ENCODE measurements at places on chromosomes 16 and 17.

GRCh38 chr16:67860589-67861398 is 12.1 kb upstream of the EDC4 start:
- peak; percentile 51 for DNase-seq

DNA sequence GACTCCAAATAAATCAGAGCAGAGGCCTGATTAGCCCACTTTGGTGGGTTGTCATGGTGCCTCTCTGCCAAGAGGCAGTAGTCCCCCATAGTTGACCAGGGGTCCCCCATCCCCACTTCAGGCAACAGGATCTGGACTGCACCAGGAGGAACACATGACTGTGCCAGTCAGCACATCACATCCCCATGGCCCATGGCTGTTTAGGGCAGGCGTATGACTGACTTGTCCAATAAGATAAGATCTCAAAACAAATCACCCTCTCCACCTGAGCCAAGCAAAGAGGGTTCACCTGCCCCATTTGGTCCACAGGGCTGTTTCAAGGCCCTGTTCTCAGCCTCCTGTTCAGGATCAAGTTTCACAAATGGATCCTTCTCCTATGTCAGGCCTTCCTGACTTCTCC is 93.3 kb downstream of the C16orf78 start:
- no peak for DNase-seq

- no peak for DNase-seq
Observed at GRCh38 chr17:64103391-64104364, 26.3 kb downstream of the ERN1 start.

DNA sequence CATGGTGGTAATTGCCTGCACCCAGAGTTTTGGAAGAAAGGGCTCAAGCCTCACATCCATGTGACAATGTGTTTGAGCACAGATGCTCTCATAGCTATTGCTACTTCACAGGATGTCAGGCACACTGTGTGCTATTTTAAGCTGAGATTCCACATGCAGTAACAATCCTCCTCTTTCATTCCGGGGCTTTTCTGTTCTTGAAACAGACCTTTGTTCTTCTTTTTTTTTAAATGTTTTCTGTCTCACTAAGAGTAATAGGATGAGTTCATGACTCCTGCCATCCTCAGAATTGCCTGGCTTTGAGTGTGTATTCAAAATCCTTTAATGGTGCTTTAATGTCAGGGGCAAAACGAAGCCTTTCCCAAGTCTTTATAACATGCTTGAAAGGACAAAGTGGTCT is 198.9 kb downstream of the ABCC12 start:
- no peak for DNase-seq

DNA sequence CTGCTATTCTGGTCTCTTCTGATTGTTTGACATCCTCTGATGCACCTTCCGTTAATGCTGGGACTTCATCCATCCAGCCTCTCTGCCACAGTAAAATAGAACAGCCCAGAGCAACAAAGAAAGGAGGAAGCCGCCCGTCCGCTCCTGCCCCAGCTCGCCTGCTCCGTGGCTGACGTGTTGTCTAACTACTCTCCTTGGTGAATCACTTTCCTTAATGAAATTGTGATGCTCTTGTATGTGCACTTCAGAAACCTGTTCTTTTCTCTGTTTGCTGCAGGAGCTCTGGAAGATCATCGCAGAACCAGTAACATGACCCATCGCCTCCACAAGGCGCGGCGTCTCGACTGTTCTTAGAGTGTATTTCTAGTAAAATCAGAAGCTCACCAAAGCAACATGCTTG is 24.3 kb downstream of the METTL22 start:
- DNase-seq = peak; percentile 55

GRCh38 chr16:82301146-82301755 is 131.2 kb upstream of the MPHOSPH6 start:
- no peak for DNase-seq

GRCh38 chr16:17318238-17318637 is 152.5 kb downstream of the XYLT1 start:
- no peak for DNase-seq

GRCh38 chr17:41367426-41368075 is 2.1 kb downstream of the KRT33B start:
- DNase-seq = peak; percentile 53

GRCh38 chr16:88893127-88893968 is 26.9 kb upstream of the PABPN1L start:
- DNase-seq = no peak

GRCh38 chr17:40467281-40467867 is 24.1 kb downstream of the IGFBP4 start:
- no peak for DNase-seq

- no peak for DNase-seq
Observed at GRCh38 chr17:67052720-67053437, 8.5 kb downstream of the CACNG1 start.

- DNase-seq = no peak
Observed at GRCh38 chr16:80503107-80503506, 37.7 kb upstream of the DYNLRB2 start.

- DNase-seq = no peak
Observed at GRCh38 chr16:5006348-5007193, 27.2 kb downstream of the NAGPA start.

DNA sequence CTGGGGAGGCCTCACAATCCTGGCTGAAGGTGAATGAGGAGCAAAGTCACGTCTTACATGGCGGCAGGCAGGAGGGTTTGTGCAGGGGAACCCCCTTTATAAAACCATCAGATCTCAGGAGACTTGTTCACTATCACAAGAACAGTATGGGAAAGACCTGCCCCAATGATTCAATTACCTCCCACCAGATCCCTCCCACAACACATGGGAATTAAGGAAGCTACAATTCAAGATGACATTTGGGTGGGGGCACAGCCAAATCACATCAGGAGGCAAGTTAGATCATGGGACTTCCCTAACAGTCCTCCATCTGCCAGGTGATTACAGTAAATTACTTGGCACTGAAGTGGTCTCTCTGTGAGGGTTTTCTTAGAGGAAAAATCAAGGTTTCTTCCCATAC is 5.3 kb downstream of the TMEM114 start:
- DNase-seq = no peak

DNA sequence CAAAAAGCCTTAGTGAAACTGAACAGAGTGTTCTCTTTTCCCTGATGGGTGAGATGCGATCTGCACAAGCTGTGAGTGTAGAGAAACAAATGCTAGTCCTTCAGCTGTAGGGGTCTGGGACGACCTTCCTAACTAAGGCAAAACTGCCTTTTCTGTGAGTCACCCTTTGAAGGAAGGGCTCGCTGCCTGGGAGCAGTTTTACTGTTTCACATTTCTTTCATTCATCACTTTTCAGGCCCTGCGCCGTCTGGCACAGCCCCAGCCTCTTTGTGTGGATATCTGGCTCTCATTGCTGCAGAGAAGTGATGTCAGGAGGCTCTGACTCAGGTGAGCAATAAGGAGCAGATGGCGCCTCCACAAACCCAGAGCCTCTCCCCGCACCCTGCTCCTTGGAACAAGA is 57.4 kb downstream of the HS3ST3A1 start:
- peak; percentile 71 for DNase-seq

GRCh38 chr16:78510496-78510895 is 411.0 kb downstream of the WWOX start:
- DNase-seq = no peak

DNA sequence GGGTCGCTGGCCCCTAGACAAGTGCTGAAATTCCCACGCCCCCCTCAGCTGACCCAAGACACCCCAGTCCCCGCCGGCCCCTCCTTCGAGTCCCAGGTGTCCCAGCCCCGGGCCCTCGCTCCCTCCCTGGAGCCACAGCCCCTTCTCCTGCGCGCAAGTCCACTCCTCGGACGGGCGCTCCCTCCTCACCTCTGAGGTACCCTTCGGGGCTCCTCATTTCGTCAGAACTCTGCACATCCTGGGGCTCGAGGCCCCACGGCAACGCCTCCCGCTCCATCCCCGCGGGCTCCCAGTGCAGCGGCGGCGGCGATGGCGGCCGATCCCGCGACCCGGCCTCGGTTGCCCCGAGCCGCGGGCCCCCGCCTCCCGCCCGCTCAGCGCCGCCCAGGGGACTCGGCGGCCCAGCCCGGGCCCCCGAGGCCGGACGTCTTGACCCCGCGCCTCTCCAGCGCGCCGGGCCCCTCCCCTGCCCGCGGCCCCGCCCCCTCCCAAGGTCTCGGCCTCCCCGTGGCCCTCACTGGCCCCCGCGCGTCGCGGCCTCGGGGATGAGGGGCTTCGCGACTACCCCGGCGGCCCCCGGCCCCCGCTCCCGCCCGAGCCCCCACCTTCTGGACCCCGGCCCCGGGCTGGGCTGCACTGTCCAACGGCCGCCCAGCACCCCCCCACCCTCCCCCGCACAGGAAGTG is at the start of gene ZNF768:
Gene ZNF768 (minus strand): TSS at position 430 of the 686 bp plus-strand sequence. CDS start 153 bp downstream, at position 277.
- DNase-seq = no peak

DNA sequence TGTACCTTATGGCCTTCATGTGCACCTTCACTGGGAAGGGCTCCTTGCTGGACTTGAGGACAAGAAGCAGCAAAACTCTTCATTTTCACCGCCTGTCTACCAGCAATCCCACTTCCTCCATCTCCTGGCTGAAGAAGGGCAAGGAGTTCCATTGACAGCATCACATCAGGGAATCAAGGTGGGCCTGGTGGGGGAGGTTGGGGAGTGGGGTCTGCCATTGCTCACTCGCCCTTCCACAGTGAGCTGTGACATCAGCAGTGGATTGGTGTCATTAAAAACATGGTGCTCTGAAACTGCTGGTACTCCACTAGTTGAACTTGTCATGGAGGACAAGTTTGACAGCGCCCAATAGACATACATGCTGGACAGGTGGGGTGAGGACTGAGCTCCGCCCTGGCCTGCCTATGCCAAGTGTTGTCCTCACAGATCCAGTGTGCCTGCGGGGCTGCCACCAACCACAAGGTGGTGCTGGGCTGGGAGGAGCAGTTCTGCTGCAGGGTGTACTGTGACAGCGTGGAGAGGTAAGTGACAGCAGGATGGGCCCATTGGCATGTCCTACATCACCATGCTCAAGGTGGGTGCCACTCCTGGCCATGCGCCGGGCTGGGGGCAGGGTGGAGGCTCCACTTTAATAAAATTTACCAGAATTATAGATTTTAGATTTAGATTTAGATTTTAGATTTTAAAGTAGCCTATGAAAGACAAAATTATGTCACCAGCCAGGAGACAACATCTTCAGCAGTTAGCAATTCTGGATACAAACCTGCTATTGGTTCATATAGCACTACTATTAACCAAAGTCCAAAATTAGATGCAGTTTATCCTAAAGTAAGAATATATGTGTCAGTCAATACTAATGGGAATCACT is 1729.1 kb downstream of the TP53TG3F start:
- no peak for DNase-seq

GRCh38 chr16:53605831-53606400 is 97.7 kb downstream of the RPGRIP1L start:
- no peak for DNase-seq

DNA sequence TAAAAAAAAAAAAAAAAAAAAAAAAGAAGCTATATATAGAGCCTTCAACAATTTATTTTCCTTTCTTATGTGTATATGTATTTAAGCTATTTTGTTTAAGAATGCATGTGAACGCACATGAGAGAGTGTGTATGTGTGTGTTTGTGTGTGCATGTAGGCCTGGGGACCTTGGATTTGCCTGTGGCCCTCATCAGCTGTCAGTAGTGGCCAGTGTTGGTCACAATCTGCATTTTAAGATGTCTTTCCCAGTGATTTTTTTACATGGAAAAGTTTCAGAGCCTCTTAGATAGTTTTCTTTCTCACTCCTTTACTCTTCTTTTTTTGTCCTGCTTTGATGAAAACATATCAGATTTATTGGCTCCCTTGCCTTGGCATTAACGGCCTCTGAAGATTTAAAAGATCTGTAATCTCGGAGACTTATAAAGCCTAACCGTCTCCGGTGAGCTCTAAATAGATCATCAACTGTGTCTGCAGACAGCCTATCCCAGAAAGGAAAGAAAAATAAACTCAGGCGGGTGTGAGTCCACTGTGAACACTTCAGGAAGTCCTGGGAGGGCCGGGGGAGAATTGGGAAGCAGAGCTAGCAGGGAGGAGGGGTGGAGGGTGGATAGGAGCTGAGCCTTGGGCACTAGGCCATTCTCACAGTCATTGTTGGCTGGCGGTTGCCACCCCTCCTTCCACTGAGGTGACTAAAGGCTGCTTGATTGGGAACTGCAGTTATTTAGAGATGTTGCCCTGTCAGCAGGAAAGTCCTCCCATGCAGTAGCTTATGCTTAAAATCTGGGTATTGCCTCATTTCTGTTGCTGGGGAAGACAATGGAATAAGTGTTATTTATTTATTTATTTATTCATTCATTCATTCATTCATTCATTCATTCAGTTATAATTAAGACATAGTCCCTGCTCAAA is 86.8 kb downstream of the WWP2 start:
- DNase-seq = no peak

- peak; percentile 70 for DNase-seq
Observed at GRCh38 chr16:4288148-4288921, 15.5 kb upstream of the TFAP4 start.

DNA sequence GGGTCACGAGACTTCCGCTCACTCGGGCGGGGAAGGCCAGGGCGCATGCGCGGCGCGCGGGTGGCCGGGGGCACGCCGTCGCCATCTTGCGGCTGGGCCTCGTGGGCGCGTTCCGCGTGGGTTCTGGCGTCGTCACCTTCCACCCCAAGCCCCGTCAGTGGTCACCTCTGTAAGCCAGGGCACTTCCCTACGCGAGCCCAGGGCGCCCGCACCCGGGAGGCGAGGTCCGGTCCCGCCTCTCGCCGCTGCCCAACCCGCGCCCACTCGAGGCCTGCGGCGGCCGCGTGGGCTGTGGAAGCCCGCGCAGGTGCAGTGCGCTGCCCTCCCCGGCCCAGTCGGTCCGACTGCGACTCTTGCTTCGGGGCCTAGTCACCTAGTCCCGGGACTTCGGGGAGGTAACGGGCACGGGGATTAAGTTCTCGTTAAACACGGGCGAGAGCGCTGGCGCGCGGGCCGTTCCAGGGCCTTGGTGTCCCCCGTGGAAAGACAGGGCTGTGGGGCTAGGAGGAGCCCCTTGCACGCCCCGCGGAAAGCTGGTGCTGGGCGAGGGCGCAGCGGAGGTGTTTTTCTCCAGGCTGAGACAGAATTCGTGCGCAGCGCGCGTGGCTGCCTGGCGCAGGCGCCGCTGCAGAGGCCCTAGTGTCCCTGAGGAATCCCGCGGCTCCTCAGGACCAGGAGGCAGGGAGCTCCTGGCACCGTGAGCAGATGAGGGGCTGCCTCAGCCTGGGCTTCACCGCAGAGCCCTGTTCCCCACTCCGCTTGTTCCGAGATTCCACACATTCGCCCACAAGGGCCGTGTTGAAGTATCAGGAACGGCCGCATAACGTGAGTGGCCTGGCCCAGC is 472 bp upstream of the ARHGDIA start:
- DNase-seq = peak; percentile 93

GRCh38 chr17:58323366-58324055 is 5.1 kb downstream of the TSPOAP1 start:
- DNase-seq = no peak

DNA sequence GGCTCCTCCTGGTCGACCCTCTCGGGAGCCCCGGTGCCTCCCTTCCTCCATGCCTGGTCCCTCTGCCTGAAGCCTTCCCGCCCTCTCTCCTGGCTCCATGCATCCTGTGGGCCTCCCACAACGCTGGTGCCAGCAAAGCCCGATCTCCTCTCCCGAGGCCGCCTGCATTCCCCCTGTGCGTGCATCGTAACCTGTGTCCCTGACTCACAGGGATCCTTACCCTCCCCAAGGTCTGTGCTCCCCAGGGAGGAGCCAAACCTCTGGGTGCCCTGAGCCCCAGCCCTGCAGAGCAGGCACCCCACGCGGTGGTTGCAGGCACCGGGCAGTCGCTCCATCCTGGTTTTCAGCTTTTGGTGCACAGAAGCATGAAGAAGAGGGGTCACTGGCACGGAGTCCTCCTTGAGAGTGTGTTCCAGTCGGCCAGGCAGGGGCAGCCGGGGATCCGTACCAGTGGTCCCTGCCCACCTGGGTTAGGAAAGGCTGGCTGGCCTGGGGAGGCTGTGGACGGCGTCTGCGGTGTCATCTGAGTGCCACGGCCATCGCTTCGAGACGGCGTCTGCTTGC is 1.8 kb upstream of the ENPP7 start:
- no peak for DNase-seq
